Stimulated activated CD8-positive, alpha-beta memory T cell treated with anti-CD3 and anti-CD28 coated beads, Interleukin-7, amount 100 ng/mL, for 48 hours (primary cell): ENCODE measurements at places on chromosomes 13 and 19.

- no peak for DNase-seq
Observed at GRCh38 chr13:51879133-51879532, 17.4 kb downstream of the CCDC70 start.

DNA sequence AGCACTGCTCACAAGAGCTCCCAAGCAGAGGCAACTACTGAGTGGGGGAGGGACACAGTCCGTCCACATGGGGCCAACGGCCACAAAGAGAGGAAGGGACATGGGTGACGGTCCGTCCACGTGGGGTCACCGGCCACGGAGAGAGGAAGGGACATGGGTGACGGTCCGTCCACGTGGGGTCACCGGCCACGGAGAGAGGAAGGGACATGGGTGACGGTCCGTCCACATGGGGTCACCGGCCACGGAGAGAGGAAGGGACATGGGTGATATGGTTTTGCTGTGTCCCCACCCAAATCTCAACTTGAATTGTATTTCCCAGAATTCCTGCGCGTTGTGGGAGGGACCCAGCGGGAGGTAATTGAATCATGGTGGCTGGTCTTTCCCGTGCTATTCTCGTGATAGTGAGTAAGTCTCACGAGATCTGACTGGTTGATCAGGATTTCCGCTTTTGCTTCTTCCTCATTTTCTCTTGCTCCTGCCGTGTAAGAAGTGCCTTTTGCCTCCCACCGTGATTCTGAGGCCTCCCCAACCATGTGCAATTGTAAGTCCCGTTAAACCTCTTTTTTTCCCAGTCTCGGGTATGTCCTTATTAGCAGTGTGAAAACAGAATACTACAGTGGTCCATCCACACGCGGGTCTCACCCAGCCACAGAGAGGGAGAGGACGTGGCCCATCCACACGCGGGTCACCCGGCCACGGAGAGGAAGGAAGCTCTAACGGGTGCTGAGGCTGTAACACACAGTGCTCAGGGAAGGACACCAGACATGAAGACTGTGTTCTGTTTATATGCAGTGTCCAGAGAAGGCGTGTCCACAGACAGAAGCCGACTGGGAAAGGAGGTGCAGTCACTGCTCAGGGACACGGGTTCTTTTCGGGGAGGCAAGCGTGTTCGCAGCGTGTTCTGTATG lies 48.5 kb downstream of the GAS6 start:
- peak; percentile 11 for DNase-seq

GRCh38 chr19:52198678-52199077 lies 8.8 kb downstream of the PPP2R1A start:
- DNase-seq, result no peak

GRCh38 chr19:38023671-38024541 lies 116.9 kb downstream of the SIPA1L3 start:
- no peak for DNase-seq

DNA sequence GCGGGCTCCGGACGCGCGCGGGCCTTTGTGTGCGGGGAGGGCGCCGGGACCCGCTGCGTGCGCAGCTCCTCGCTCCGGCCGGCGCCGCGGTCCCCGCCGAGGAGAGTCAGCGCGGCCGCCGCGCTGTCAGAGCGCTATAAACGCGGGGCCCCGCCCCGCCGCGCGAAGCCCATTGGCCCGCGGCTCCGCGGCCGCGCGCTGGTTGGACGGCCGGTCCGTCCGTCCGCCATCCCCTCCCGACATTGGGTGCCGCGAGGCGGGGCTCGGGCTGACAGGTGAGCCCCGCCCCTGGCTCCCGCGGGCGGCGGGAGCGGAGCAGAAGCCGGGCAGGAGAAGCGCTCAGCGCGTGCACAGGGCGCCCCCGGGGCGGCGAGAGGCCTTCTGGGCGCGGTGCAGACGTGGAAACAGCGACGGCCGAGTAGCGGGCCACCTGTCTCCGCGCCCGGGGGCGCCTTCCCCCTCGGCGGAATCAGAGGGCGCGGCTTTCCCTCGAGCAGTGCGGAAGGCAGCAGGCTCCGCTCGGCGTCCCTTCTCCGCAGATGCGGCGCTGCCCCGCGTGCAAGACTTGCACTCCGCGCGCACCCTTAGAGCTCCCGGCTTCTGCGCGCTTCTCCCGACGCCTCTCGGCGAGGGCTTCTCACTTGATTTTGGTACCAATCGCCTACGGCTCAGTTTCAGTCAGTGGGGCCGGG lies at the start of gene EFNB2:
EFNB2 (minus strand) TSS at position 111 of the 692 bp plus-strand sequence. CDS start 698 bp downstream, outside the sequence.
- DNase-seq, result peak; percentile 70

DNA sequence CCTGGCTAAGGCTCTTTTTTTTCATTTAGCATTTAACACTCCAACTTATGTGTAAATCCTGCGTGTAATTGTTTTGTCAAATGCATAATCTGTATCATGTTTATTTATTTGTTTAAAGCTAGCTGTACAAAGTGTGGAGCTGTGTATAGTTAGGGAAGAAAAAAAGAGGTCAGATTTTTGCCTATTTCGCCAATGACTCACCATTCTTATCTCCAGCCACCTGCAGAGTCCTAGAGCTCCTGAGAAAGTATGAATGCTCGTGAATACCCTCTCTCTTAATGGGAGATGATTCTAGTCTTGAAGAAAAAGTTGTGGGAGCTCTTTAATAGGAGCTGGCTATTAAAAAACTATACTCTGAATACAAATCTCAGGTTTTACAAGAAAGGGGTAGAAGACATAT lies 778.8 kb upstream of the SLITRK5 start:
- no peak for DNase-seq

GRCh38 chr13:91141543-91142061 lies 205.9 kb upstream of the MIR17HG start:
- DNase-seq, result no peak

DNA sequence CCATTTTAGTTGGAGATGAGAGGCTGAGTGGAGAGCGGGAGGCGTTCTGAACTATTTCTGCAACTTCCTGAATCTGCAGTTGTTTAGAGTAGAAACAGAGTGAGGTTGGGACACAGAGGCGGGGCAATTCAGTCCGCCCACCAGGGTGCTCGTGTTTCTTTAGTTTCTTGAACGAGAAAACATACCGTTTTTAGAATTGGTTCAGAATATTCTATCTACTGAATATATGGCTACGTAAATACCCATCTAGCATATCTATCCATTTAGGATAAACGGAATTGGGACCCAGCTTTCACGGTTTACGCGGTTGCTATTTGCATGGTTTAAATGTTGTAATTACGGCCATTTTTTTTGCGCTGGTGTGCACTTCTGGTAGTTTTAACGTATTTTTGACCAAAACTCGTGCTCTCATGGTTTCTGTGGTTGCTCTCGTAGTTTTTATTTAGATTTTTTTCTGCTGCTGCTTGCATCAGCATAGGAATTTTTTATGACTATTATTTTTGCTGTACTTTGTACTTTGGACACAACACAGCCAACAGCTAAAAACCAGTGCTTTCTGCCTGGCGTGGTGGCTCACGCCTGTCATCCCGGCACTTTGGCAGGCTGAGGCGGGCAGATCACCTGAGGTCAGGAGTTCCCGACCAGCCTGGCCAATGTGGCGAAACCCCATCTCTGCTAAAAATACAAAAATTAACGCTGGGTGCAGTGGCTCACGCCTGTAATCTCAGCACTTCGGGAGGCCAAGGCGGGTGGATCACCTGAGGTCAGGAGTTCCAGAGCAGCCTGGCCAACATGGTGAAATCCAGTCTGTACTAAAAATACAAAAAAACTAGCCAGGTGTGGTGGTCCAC lies 32.7 kb downstream of the TIMM13 start:
- DNase-seq, result no peak

- no peak for DNase-seq
Observed at GRCh38 chr13:49248622-49249002, 887 bp downstream of the CDADC1 start.

GRCh38 chr19:40619333-40620160 lies 18.4 kb downstream of the LTBP4 start:
- DNase-seq, result no peak

GRCh38 chr13:83503424-83503823 lies 378.9 kb downstream of the SLITRK1 start:
- DNase-seq, result no peak

DNA sequence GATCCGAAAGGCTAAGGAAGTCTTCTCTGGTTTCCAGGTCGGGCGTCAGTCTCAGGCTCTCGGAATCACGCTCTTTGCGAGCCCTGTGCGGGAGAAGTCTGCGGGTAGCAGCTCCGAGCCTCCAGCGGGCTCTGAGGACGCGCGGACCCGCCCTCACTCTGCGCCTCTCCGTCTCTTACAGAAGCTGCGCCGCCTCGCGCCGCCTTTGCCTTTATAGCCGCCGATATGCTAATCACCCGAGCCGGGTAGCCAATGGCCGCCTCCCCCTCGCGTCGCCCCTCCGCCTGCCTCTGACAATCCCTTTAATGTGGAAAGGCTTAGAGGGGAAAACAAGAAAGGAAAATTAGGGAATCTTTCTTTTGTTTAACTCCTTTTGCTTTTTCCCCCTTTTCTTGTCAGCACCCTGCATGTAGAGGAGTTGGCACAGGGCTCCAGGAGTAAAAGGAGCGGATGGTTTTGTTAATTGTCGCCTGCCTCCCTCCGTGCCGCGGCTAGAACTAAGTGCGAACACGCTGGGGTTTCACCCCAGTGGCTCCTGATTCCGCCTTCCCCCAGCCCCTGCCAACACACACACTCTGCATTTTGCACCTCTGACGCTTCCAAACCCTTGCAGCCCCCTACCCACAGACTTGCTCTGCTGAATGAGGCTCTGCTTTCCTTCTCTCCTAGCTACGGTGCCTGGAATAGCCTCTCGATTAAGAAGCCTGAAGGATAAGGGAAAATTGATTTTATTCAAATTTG lies at the start of gene PCDH8:
PCDH8 (minus strand) TSS at position 186 of the 741 bp plus-strand sequence. CDS start 204 bp downstream, outside the sequence.
- DNase-seq, result no peak

DNA sequence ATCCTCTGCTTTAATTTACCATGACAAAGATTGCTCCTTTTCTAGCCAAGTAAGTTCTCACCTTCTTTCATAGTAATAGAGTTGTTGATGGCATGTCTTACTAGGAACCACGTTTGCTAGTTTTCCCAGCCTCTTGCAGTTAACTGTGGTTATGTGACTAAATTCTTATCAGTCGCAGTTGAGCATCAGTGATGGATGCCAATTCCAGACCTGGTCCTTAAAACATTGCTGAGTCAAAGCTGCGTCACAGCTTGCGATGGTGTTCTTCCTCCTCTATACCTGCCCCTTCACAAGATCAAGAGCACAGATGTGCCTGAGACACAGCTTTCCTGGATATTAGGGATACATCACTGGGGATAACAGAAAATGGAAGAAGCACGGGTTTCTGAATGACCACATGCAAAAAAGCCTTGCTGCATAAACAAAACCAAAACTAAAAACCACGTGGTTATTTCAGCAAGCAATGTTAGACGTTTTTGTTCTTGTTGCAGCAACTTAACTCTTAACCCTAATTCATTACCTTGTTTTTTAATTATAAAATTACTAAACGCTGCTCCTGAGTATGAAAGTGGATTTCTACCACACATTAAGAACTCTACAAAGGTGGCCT lies 97.6 kb upstream of the DACH1 start:
- no peak for DNase-seq

DNA sequence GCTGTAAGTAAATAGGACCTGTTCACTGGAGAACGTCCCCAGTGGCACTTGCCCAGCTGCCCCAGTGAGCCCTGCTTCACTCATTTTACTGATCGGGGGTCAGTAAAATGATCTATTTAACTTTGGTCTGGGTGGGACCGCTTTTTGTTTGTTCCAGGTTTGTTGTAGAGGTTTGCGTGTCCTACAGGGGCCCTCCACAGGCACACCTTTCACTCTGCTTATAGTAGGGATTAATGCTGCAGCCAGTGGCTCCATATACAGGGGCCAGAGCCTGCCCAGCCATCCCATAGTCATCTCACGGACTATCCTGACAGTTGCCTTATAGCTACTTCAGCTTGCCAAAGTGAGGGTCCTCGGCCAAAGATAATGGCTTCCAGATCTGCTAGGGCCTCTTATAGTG lies 104.1 kb downstream of the DNAJC3 start:
- DNase-seq, result no peak

DNA sequence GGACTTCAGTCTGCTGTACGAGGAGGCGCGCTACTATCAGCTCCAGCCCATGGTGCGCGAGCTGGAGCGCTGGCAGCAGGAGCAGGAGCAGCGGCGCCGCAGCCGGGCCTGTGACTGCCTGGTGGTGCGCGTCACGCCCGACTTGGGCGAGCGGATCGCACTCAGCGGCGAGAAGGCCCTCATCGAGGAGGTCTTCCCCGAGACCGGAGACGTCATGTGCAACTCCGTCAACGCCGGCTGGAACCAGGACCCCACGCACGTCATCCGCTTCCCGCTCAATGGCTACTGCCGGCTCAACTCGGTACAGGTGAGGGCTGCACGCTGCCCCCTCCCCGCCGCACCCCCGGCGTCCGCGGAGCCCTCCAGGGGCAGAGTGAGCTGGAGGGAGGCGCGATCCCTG lies 14.6 kb downstream of the KCTD15 start:
- DNase-seq, result no peak

- DNase-seq, result no peak
Observed at GRCh38 chr13:99276706-99277105, 18.5 kb upstream of the GPR18 start.

GRCh38 chr13:93476175-93476574 lies 249.6 kb downstream of the GPC6 start:
- no peak for DNase-seq

DNA sequence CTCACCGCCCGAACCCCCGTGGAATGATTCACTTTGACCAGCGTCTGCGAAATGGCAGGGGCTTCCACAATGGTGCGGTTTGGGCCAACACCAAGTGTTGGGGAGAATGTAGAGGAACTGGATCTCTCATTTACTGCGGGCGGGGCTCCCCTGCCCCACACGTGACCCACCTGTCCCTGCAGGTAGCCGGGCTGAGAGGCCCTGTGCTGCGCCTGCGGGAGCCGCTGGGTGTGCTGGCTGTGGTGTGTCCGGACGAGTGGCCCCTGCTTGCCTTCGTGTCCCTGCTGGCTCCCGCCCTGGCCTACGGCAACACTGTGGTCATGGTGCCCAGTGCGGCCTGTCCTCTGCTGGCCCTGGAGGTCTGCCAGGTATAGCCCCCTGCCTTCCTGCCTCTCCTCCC lies 5.8 kb upstream of the FLT3LG start:
- no peak for DNase-seq

- no peak for DNase-seq
Observed at GRCh38 chr13:24662195-24663088, 17.8 kb upstream of the ATP12A start.

DNA sequence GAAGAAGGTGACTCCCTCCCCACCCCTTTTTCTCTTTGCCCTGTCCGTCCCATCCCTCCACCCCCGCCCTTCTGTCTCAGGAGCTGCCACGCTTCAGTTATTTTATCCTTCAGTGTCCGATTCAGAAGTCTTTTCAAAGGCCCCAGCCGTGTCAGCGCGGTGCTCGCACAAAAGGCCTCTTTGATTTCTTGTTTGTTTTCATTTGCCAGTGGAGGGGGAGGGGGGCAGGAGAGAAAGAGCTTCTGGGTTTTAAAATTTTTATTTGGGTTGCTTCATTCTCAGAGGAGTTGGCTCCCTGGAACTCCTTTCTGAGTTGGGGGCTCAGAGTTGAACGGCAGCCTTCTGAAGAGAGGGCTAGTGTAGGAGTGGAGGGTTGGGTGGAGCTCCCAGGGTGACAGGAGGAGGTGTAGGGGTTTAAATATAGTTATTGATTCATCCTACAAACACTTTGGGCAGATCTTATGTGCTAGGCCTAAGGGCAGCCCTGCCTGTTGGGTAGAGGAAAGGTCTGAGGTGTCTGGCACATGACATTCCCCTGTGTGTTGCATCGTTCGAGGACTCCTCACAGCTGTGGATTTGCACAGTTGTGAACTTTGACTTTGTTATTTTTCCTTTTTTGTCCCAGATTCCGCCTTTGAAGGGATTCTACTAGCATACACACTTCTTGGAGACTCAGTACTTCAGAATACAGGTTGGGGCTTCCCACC lies 36.8 kb downstream of the NFIX start:
- no peak for DNase-seq
